NCI-H1105 (cell line): ENCODE measurements at places on chromosomes 3 and 15.

- DNase-seq: no peak
Observed at GRCh38 chr3:36095238-36095637, 285.1 kb upstream of the STAC start.

DNA sequence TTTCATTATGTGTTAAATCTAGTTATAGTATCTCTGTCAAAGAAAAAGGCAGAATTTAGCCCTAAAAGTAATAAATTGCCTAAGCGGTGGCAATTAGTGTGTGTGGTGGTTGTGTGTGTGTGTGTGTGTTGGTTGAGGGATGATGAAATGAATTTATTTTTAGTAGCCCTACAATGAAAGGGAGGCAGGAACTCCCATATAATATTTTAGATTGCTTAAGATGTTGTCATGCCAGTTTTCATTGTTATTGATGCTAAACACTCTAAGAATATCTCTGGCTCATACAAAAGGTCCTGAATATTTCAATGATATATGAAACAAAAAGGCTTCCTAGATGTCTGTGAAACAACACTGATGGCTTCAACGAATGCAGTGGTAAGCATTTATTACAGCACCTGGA lies 140.6 kb upstream of the TBC1D5 start:
- DNase-seq: no peak

DNA sequence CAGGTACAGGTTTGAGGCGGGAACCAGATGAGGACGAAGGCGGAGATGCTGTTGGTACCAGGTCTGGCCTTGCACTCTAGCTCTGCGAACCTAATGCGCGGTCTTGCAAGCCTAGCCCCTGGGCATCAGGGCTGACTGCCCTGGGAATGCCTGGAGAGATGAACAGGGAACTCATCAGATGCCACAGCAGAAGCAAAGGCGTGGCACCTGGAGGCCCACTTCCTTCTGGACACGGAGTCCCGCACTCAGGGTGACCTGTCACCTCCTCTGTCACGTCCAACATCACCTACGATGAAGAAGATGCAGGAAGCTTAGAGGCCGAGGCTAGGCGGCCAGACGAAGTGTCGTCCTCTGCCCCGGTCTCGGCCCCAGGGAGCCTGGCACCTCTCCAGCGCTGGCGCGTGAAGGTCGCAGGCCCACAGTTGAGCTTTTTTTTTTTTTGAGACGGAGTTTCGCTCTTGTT lies 9.4 kb downstream of the RPLP1 start:
- peak; percentile 32 for DNase-seq

DNA sequence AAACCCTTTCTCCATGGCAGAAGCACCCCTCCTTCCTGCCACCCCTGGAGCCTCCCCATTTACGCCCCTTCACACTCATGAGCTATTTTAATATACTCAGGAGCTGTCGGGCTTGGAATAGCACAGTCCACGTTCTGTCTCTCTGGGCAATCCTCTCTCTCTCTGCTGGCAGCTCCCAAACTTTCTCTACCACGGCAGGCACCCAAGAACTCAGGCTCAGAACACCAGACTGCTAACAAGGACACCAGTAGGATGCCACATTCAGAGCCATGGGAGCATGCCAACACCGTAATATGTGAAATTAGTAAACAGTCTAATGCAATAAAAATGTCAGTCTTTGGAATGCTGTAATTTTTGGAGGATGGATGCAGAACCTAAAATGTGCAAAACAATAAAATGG lies 19.3 kb downstream of the TNFAIP8L3 start:
- no peak for DNase-seq

- no peak for DNase-seq
Observed at GRCh38 chr3:47553407-47553806, 25.3 kb downstream of the CSPG5 start.

DNA sequence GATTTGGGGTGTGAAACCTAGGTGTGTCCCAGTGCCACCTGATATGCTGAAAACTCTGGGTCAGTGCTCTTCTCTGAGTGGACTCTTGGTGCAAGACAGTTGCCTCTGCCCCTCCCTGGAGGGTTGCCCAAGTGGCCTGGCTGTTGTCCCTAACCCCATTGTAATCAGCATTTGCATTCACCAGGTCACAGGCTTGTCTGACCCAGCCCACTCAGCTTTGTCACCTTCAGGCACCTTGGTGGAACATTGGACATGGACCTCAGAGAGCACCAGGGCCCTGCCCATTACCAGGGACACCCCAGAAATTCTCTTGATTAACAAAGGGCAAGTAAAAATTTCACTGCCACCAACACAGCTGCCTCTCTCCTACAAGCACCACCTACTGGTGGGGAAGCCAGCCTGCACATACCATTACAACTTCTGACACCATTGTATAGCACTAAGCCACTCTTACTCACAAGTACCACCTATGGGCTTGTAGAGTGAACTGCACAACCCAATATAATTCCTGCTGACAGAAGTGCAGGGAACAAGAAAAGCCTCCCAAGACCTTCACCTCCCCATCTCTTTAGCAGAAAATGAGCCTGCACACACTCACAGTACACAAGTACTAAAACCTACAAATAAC lies 324.6 kb downstream of the EPHA6 start:
- DNase-seq: no peak

- no peak for DNase-seq
Observed at GRCh38 chr3:99970198-99970597, 144.1 kb downstream of the FILIP1L start.

DNA sequence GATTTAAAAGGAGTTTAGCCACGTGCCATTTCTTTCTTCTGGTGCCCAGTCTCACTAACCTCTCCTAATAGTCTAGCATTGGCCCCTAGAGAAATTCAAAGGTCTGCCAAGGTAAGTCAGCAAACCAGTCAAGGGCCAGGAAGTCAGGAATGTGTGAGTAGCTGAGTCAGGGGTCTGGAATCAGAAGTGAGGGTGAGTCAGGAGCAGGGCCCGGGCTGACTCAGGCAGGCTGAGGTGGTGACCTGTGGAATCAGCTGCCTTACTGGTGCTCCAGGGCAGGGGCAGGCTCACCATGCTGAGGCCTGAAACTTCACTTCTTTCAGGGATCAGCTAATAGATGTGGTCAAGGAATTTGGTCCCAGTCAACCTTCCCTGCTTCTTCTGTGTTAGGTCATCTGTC lies 105.8 kb upstream of the MYZAP start:
- no peak for DNase-seq

DNA sequence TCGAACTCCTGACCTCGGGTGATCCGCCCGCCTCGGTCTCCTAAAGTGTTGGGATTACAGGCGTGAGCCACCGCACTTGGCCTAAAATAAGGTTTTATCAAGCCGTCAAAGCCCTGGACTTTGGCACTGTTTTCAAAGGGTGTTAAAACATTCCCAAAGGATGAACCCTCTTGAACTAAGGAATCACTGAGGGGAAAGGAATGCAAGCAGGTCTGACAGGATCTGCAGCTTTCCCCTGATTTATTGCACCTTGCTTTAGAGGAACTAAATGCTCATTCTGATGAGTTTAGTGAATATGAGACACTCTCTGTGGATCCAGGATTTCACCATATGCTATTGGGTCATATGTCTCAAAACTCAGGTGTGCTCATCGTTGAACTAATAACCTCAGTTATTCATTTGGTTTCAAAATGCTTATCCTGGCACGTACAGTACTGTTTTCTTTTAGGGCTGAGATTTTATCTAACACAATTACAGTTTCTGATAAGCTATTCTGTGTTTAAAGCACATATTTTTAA lies 63.0 kb upstream of the TSC22D2 start:
- no peak for DNase-seq

- DNase-seq: no peak
Observed at GRCh38 chr3:41572092-41572491, 372.8 kb downstream of the CTNNB1 start.

- DNase-seq: no peak
Observed at GRCh38 chr3:46626039-46626438, 13.7 kb downstream of the FAM240A start.

DNA sequence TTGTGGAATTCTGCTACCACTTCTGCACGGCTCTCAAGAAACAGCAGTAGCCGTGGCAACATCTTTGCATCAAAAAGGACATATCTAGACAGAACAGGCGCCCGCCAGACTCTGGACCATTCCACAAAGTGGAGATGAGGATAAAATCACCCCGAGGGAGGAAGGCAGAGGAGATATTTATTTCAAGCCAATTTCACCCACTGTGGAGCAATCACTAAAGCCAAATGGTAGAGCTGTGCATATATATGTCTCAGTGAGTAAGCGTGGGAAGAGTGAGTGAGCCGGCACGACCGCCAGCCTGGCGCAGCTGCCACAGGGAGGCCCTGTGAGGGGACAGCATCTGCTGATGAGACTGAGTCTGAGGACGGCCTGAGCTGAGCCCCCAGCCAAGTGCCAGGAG lies 111.3 kb downstream of the MEGF11 start:
- no peak for DNase-seq

DNA sequence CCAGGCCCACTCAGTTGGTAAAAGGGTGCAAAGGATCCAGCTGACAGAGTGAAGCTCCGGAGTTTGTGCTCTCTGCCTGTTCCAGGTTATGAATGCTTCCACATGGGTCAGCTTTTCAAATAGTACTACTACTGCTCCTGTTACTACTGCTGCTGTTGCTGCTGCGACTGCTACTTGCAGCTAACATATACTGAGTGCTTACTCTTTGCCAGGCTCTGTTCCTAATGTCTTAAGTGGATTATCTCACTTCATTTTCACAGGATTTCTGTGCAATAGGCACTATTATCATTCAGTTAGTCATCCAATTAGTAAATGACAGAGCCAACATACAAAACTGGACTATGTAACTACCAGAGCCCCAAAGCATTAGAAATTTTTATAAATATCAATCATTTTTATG lies 106.5 kb downstream of the IQCH start:
- DNase-seq: no peak

DNA sequence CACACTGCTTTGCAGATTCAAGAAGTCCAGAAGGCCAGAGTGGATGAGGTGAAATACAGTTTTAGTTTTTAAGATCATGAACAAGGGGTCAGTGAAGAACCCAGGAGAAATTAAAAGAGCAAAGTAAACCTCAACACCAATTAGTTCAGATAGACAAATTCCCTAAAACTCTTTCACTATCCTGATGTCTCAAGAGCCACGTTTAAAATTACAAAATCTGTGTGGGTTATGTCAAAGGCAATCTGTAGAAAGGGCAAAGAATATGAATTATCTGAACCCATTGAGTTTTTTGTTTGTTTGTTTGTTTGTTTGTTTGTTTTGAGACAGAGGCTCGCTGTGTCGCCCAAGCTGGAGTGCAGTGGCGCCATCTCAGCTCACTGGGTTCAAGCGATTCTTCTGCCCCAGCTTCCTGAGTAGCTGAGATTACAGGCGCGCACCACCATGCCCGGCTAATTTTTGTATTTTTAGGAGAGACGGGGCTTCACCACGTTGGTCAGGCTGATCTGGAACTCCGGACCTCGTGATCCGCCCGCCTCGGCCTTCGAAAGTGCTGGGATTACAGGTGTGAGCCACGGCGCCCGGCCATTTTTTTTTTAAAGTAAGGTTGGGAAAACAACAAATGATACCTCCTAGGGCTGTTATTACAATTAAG lies 32.1 kb upstream of the ST3GAL6 start:
- DNase-seq: no peak

DNA sequence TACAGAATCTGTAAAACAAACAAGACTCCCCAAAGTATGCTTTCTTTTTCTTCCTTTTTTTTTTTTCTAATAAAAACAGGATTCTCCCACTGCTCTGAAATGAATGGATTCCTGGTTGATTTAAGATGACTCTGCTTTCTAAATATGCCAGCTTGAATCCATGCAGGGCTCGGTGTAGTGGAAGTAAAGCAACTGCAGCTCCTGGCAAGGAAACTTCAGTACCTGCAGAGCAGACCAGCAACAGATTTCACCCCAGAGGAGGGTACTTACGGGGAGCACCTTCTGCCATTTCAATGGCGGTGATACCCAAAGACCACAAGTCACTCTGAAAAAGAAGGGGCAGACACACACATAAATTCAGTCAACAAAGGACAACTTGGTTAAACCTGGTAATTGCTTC lies 150.5 kb upstream of the SLC2A2 start:
- DNase-seq: no peak

DNA sequence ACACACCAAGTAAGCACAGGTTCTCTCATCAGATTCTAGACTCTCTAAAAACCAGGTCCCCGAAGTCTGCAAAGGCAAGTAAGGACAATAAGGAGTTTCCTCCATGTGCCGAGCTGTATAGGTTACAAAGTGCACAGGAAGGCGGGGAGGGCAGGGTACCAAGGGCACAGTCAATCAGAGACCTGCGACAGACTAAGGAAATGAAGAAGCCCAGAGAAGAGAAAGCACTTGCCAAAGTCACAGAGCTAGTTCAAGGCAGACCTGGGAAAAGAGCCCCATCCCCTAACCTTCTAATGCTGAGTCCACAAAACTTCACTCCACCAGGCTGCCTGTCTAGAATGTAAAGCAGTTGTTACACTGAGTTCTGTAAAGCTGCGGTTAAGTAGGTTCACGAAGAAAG lies 1.7 kb downstream of the SEC13 start:
- DNase-seq: no peak

GRCh38 chr3:117171124-117171523 lies 461.5 kb downstream of the TUSC7 start:
- DNase-seq: no peak

GRCh38 chr3:177371888-177372287 lies 174.6 kb upstream of the TBL1XR1 start:
- peak; percentile 81 for DNase-seq

- no peak for DNase-seq
Observed at GRCh38 chr3:38542401-38543298, 46.5 kb downstream of the EXOG start.

GRCh38 chr3:59832241-59832640 lies 782.4 kb upstream of the CFAP20DC start:
- DNase-seq: no peak

GRCh38 chr3:69445498-69445897 lies 59.6 kb upstream of the FRMD4B start:
- DNase-seq: no peak

GRCh38 chr15:61598655-61599054 lies 369.6 kb upstream of the RORA start:
- DNase-seq: peak; percentile 79
